ENCODE measurements at places on chromosomes 4 and X.

- H3K4me3 ChIP-seq = no peak overlapping the region
- H3K27ac ChIP-seq = no peak overlapping the region
- H3K27me3 ChIP-seq = no peaks in the 10 kb centered on the region
These were observed 62.7 kb downstream of the DCTD start for GRCh38 chr4:182854466-182854865.

GRCh38 chr4:96543346-96543745, 703.5 kb downstream of the PDHA2 start:
- no peaks in the 10 kb centered on the region for H3K36me3 ChIP-seq
- no peaks in the 10 kb centered on the region for H3K27me3 ChIP-seq
- no peak overlapping the region for H3K27ac ChIP-seq
- H3K4me1 ChIP-seq = no peaks in the 10 kb centered on the region
- H3K4me3 ChIP-seq = no peak overlapping the region
- no peak for DNase-seq

- no peak overlapping the region for H3K27ac ChIP-seq
- H3K4me1 ChIP-seq = no peaks in the 10 kb centered on the region
- no peaks in the 10 kb centered on the region for H3K36me3 ChIP-seq
- no peak for DNase-seq
- H3K27me3 ChIP-seq = no peaks in the 10 kb centered on the region
These were observed 467.6 kb upstream of the CNKSR2 start for GRCh38 chrX:20906571-20906970.

- DNase-seq = no peak
- no peaks in the 10 kb centered on the region for H3K4me1 ChIP-seq
- no peaks in the 10 kb centered on the region for H3K36me3 ChIP-seq
- no peak overlapping the region for H3K4me3 ChIP-seq
- peak overlapping the region; percentile 49 for H3K27ac ChIP-seq
- H3K27me3 ChIP-seq = no peaks in the 10 kb centered on the region
These were observed 72.2 kb upstream of the STOX2 start for GRCh38 chr4:183832776-183833450.

- no peaks in the 10 kb centered on the region for H3K36me3 ChIP-seq
- H3K27ac ChIP-seq = no peak overlapping the region
- no peak overlapping the region for H3K4me3 ChIP-seq
- H3K27me3 ChIP-seq = no peaks in the 10 kb centered on the region
- no peaks in the 10 kb centered on the region for H3K4me1 ChIP-seq
These were observed 5.2 kb upstream of the PDE6B start for GRCh38 chr4:620201-620600.

Data from esophagus squamous epithelium (tissue), 5 donors.